ENCODE measurements at places on chromosomes 1 and 21.

- no peak for DNase-seq
Observed at GRCh38 chr21:34635307-34635706, 20.4 kb upstream of the RCAN1 start.

GRCh38 chr1:80779275-80779674 is 1021.5 kb upstream of the ADGRL2 start:
- no peak for DNase-seq

GRCh38 chr1:30673395-30673794 is 50.0 kb downstream of the MATN1 start:
- no peak for DNase-seq

DNA sequence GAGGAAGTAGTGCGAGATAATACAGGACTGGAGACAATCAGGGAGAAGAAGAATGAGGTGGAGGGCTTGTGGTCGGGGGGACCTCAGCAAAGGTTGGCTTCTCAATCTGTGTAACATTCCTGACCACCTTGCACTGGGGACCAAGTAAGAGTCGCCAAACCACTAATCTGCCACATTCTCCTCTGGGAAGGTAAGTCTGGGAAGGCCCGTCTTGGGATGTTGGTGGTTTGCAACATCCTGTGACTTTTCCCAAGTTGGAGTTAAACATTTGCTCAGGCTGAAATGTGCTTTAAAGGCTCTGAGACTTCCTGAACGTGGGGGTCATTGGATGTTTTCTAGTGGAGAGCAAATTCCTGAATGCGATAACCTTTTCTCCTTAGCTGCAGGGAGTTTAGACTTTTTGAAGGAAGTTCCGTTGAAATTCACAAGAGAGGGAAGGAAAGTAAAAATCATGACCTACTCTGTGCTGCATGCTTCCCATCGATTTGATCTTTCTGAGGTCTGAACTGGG is 325.9 kb downstream of the RPS6KC1 start:
- no peak for DNase-seq

- no peak for DNase-seq
Observed at GRCh38 chr1:34266127-34266951, 89.6 kb downstream of the C1orf94 start.

- no peak for DNase-seq
Observed at GRCh38 chr1:168407832-168408538, 127.3 kb downstream of the TBX19 start.

- no peak for DNase-seq
Observed at GRCh38 chr1:192860478-192861185, 51.8 kb downstream of the RGS2 start.

GRCh38 chr1:171530676-171531075 is 45.3 kb downstream of the PRRC2C start:
- no peak for DNase-seq

DNA sequence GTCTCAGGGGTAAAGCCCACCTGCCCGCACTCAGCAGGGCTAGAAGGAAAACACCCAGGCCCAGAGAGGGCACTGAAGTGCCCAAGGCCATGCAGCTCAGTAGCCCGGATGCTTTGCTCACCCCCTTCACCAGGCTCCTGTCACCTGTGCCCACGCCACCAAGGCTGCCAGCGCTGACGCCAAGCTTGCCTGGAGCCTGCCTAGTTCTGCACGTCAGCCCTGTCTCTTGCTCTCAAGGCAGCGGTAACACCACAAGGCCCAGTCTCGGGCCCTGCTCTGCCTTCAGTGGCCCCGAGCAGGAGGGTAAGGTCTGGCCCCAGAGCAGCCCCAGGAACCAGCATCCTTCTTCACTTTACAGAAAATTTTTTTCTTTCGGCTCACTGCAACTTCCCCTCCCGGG is 7.7 kb downstream of the TMEM63A start:
- DNase-seq = no peak

GRCh38 chr1:234969011-234969441 is 159.6 kb downstream of the TOMM20 start:
- DNase-seq = no peak

DNA sequence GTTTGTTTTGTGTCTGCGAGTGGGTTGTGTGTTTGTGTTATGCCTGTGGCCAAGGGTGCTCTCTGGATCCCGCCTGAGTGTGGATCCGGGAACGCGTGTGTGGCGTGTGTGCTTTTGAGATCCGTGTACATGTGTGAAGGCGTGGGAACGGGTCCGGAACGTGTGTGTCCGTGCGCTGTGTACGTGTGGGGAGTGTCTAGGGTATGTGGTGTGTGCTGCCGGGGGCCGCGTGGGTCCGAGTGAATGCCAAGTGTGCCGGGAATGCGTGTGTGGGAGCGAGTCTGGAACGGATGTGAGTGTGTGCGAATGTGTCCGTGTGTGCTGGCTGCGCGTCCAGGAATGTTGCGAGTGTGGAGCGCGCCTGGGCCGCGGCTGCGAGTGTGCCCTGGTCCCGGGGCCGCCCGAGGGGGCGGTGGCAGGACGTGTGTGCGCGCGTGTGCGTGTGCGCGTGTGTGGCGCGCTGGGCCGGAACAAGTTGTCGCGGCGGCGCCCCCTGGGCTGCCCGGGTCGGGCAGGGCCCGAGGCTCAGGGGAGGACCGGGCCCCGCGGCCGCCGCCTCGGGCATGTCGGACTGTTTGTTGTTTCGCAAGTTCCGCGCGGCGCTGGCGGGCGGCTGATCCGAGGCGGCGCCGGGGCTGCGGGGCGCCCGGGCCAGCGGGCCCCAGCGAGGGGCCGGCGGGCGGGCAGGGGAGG is 953 bp downstream of the PTPRU start:
- DNase-seq = no peak

GRCh38 chr1:243267914-243268653 is 12.2 kb downstream of the SDCCAG8 start:
- DNase-seq = no peak

GRCh38 chr1:246681900-246682895 is 42.0 kb upstream of the SCCPDH start:
- no peak for DNase-seq

DNA sequence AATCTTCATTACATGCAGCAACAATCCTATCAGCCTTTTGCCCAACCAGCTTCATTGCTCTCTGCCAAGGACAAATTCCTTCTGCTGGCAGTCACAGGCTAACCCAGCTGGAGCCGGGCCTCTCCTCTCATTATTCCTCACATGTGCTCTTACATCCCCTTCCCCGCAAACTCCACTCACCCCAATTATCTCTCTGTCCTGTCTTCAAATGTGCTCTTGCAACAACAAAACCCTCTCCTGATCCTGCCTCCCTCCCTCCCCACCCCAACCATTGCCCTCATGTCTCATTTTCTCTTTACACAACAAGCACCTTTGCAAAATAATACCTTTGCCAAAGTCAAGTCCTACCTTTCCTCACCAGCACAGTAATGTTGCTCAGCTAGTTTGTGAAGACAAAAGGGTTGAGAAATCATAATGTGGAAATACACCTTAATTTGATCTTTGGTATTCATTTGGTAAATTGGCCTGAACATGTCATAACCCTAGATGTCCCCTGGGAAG is 36.0 kb upstream of the DHCR24 start:
- DNase-seq = no peak

DNA sequence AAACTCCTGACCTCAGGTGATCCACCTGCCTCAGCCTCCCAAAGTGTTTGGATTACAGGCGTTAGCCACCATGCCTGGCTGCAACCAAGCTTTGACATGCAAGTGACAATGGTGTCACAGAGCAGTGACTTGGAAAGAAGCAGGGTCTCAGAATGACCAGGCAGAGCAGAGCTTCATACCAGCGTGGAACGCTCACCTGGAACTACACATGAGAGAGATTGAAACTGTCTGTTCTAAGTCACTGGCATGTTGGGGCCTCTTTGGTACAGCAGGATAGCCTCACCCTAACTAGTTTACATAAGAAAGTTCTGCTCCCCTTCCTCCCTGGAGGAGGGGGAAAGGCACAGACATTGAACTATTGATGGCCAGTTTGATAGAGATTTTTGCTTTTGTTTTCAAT is 47.5 kb upstream of the ITPKB start:
- DNase-seq = no peak

GRCh38 chr1:115647919-115648650 is 6.3 kb downstream of the VANGL1 start:
- DNase-seq = no peak

GRCh38 chr1:164583196-164583595 is 24.2 kb downstream of the PBX1 start:
- DNase-seq = no peak

- DNase-seq = no peak
Observed at GRCh38 chr1:213876531-213876930, 111.2 kb upstream of the PROX1 start.

- no peak for DNase-seq
Observed at GRCh38 chr1:196678510-196678884, 26.7 kb downstream of the CFH start.

GRCh38 chr1:87497380-87498203 is 168.9 kb downstream of the LMO4 start:
- DNase-seq = no peak

DNA sequence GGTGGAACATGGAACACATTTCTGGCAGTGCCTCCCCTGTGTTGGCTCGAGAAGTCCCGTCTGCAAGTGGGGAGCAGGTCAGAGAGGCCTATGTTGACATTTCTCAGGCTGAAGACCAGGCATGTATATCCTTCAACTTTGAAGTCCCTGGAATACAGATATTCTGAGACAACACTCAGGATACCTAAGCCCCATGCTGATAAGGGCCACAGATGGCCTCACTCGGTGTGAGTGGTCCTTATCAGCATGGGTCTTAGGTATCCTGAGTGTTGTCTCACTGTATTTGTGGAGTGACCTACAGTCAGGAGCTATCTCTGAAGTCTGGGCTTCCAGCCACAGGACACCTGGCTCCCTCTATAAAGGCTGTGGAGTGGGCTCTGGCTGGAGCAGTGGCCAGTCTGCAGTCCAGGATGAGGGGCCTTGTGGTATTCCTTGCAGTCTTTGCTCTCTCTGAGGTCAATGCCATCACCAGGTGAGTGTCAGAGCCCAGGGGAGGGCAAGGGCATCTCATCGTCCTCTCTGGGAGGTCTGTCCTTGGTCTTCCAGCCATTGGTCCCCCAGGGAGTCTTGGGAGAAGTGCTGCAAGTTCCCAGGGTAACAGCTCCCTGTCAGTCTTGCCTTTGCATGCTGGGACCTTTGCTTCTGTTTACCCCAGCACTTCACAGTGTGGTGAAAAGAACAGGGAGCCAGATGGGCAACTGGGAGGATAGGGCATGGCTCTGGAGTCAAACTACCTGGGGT is 29.6 kb downstream of the PROK1 start:
- no peak for DNase-seq

DNA sequence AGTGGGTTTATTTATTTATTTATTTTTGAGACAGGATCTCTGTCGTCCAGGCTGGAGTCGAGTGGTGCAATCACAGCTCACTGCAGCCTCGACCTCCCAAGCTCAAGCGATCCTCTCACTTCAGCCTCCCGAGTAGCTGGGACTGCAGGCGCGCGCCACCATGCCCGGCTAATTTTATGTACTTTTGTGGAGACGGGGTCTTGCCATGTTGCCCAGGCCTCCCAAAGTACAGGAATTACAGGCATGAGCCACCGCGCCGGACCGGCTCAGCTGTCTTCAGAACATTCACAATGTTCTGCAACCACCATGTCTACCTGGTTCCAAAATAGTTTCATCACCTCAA is 406 bp upstream of the DNAJC8 start:
- DNase-seq = no peak

DNA sequence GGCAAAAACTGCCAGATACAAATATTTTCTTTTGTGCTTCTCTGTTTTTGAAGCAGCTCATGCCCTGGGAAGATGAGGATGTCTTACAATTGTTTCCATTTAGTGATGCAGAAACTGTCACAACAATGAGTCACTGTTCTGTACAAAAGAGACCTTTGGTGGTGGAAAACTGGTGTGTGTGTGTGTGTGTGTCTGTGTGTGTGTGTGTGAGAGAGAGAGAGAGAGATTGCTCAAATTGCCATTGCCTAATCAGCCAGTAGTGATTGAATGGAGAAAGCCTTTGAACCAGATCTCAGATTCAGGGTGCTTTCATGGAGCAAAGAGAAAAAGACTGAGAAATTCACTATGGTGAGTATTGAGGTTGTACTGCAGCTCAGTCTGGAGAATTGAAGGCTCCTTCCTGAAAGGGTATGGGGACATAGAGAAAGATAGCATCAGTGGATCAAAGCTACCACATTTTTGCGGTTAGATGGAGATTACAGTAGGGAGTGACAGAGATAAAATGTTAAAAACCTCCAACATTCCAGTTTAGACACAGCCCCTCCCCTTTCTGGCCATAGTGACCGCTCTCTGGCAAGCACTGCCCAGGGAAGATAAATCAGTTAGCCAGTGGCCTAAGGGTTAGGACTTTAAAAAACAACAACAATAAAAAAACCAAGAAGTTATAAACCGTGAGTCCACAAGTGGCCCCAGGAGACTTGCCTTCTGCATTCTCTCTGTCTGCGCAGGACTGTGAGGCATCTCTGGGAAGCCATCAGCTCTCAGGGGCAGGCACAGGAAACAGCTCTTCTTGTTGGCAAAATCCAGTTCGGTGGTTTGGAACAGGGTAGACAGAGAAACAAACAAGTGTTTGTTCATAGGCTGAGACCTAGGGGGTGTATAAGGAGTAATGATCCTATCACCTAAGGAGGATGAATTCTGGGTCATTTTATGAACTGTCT is 406.5 kb downstream of the DUSP10 start:
- no peak for DNase-seq

DNA sequence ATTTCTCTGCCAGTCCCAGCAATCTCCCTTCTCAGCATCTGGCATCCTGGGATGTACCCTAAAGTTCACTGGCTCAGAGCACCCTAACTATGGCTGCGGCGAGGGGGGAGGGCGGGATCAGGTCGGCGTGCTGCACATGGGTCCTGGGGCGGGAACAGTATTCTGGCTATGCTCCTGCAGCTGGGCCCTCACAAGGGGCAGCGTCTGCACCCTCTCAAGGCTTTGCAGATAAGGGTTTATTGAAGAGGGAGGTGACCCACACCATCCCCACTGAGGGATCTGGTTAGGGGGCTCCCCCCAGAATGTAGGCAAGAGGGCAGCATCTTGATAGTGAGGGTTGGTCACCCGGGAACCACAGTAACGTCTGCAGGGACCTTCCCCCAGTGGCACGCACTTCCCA is 44.9 kb upstream of the PCBP3 start:
- no peak for DNase-seq

GRCh38 chr1:184465489-184466146 is 78.8 kb downstream of the C1orf21 start:
- DNase-seq = no peak

DNA sequence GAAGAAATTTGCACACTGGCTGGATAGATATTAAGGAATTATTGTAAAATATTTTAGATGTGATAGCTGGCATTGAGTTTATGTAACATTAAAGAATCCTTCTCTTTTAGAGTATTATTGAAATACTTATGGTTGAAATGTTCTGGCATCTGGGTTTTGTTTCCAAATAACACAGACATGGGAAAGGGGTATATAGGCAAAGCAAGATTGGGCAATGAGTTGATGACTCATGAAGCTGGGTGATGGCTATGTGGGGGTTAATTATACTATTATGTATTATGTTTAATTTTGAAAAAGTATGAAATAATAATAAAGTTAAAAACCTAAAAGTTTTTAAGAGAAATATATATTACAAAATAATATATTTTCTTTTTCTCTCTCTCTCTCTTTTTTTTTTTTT is 12.5 kb upstream of the PTPN14 start:
- no peak for DNase-seq

DNA sequence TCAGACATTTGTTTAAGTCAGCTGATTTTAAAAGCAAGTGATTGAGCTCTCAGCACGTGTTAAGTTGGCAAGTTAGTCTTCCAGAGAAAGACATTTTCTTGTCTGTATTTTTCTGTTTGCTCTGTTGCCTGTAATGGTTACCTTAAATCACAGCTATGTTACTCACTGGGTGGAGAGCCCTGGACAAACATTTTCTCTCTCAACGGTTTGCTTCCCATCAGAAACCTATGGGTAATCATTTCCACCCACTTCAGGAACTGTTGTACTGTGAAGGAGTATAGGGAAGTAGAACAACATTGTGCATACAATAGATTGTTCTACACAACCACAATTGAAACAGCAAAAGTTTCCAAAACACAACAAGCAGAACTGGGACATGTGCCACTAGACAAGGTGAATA is 113.9 kb upstream of the DPT start:
- DNase-seq = no peak
